AG10803 (cell line): ENCODE measurements at places on chromosomes 7 and 10.

GRCh38 chr7:80413383-80413945, 98.4 kb downstream of the GNAT3 start:
- DNase-seq = no peak

GRCh38 chr7:36967387-36967786, 243.1 kb upstream of the AOAH start:
- DNase-seq = peak; percentile 66

DNA sequence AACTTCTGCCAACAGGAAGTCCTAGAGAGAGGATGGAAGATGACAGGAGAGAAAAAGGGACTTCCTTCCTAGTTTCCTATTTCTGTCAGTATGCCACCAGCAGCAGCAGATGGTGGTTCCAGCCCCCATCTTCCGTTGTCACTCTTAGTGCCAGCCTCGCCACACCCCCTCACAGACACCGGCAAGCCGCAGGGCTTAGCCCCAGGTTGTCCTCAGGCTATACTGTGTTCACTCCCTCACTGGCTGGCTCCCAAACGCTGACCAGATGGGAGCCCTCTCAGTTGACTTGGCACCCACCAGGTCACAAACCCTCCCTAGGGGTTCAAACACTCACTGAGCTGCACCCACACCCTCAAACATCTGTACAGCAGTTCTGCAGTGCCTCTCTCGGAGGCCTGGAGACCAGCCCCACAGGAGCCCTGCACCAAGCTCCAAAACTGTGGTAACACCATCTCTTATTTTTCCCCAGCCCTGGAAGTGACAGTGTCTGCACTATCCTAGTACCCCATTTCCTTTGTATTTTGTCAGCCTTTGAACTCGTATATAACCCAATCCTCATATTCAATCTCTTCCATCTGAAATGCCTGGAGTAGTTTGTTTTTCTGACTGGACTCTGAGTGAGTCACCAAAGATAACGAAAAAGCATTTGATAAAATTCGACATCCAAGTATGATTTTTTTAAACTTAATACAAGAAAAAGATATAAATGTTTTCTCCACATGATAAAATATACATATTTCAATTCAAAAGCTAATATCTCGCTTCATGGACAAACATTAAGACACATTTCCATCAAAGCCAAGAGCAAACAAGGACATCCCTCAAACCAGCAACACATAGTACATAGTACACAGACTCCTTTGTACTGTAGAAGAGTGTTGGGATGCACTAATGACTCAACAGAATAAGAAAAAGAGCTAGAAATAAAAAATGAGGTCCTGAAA, 34.5 kb downstream of the SMURF1 start:
- DNase-seq = peak; percentile 32

DNA sequence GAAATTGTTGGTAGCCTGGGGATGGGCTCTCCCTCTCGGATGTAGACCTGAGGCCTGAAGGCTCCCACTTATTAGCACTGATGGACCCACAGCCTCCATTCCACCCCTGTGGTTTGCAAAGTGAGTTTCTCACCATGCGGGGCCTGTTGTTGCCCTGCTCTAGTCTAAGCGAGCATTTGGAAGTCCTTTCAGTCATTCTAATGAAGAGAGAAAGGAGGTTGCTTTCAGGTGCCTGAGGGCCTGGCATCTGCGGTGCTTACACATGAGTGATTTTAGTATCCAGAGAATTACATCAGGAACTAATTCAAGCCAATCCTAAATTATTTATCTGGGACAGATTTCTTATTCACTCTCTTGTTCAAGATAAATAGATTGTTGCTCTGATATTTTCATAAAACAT, 61.6 kb downstream of the NAMPT start:
- DNase-seq = no peak

- no peak for DNase-seq
Observed at GRCh38 chr10:43024942-43025700, 51.7 kb upstream of the RET start.

- peak; percentile 65 for DNase-seq
Observed at GRCh38 chr7:452226-452751, 67.4 kb downstream of the PDGFA start.

- no peak for DNase-seq
Observed at GRCh38 chr7:98562871-98563495, 54.1 kb upstream of the NPTX2 start.

- no peak for DNase-seq
Observed at GRCh38 chr7:1563981-1564602, 5.7 kb downstream of the PSMG3 start.

- DNase-seq = no peak
Observed at GRCh38 chr7:117719377-117719776, 153.9 kb downstream of the CTTNBP2 start.

DNA sequence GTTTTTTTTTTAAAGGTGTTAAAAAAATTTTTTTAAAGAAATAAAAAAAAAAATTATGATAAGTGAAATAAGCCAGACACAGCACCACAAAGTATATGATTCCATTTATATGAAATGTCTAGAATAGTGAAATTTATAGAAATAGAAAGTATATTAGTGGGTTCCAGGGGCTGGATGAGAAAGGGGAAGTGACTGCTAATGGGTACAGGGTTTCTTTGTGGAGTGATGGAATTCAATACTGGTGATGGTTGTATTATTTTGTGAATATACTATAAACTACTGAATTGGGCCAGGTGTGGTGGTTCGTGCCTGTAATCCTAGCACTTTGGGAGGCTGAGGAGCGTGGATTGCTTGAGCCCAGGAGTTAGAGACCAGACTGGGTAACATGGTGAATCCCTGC, 82.2 kb downstream of the KBTBD2 start:
- no peak for DNase-seq

GRCh38 chr7:14590206-14590605, 312.3 kb downstream of the DGKB start:
- no peak for DNase-seq

DNA sequence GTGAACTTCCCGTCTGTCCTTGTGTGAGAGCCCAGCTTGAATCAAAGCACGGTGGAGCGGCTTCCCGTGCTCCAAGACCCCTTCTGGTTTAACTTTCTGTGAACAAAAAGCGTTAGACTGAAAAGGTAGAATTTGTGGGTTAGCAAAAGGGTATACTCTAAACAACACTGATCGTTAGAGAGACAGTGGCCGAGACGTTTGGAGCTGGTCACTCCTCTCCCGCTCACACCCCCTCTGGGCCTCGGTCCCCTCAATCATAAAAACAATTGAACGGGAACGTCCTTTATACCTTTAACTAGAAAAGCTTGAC, 502 bp downstream of the PRKRIP1 start:
- DNase-seq = no peak

DNA sequence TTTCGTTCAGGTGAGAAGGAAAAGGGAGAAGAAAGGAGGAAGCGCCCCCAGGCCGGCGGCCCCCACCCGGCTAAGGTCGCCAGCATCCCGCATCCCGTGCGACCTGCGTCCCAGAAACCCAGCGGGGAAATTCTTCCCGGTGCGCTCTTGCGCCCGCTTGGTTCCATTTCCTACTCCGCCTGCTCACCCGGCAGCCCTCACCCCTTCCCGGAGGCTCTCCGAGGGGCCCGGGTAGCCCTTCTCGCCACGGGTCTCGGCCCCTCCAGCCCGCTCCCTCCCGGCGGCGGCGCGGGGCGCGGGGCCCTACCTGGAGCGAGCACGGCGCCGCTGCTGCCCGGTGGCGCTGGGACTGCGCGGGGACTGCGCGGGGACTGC, at the start of gene PRKCQ:
PRKCQ (minus strand) TSS at position 373 of the 375 bp plus-strand sequence. CDS start 65,141 bp downstream, outside the sequence.
- DNase-seq = peak; percentile 10

- no peak for DNase-seq
Observed at GRCh38 chr7:41818765-41819398, 116.0 kb upstream of the INHBA start.

DNA sequence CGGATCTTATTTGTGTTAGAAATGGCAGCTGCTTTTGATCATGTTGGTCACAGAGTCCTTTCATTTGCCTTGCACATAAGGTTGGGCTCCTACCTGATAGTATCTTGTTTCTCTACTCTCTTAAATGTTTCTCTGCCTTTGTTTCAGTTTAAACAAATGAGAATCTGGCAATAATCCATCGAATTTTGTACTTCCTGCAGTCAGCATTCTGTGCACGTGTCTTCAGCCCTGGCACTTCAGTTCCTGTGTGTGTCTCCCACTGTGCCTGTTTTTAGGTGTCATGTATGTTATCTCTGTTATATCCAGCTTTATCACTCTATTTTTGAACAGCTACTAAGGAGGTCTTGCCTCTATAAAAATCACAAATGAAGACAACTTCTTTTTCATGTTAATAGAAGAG, 28.4 kb upstream of the PTER start:
- no peak for DNase-seq

DNA sequence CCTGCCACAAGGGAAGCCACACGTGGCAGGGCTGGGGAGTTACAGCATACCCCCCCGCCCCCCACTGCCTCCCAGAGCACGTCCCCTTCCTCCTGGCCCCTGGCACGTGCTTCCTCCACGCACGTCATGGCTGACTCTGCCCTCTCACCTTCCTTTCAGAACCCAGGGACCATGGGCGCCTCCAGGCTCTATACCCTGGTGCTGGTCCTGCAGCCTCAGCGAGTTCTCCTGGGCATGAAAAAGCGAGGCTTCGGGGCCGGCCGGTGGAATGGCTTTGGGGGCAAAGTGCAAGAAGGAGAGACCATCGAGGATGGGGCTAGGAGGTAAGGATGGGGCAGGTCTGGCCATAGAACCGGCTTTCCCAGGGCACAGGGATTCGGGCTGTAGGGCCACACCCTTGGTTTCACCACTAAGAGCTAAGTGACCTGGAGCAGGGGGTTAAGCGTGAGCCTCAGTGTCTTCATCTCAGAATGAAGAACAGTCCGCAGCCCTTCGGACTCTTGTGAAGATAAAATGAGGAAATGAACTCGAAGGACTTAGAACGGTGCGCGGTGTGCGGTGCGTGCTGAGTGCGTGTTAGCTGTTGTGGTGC, 2.5 kb downstream of the NUDT1 start:
- DNase-seq = no peak

- DNase-seq = peak; percentile 67
Observed at GRCh38 chr7:84271543-84271942, 77.0 kb upstream of the SEMA3A start.

GRCh38 chr10:101188942-101189341, 40.3 kb downstream of the LBX1 start:
- no peak for DNase-seq

GRCh38 chr10:85611093-85611740, 755.4 kb downstream of the GRID1 start:
- no peak for DNase-seq

DNA sequence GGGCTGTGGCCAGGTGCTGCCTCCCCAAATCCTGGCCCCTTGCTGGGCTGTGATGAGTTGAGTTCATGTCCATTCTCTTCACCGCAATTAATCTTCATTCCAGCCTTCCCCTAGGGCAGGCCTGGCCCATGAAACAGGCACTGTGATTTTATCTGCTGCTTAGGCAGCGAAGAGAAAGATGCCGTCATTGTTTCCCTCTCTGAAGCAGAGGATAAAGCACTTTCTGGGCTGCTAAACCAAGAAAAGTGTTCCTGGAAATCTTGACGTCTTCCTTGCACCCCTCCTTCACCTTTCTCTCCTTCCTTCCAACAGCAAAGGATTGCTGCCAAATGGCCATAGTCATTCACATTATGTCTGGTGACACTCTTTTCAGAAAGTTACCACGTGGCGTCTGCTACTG, 265.9 kb downstream of the ZEB1 start:
- DNase-seq = no peak

DNA sequence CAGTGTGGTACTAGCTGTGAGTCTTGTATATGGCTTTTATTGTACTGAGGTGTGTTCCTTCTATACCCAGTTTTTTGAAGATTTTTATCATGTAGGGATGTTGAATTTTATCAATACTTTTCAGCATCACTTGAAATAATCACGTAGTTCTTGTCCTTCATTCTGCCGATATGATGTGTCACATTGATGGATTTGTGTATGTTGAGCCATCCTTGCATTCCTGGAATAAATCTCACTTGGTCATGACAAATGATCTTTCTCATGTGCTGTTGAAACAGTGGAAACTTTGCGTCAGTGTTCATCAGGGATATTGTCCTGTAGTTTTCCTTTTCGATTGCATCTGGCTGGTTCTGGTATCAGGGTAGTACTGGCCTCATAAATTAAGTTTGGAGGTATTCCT, 7.1 kb upstream of the PRKAR1B start:
- DNase-seq = no peak

DNA sequence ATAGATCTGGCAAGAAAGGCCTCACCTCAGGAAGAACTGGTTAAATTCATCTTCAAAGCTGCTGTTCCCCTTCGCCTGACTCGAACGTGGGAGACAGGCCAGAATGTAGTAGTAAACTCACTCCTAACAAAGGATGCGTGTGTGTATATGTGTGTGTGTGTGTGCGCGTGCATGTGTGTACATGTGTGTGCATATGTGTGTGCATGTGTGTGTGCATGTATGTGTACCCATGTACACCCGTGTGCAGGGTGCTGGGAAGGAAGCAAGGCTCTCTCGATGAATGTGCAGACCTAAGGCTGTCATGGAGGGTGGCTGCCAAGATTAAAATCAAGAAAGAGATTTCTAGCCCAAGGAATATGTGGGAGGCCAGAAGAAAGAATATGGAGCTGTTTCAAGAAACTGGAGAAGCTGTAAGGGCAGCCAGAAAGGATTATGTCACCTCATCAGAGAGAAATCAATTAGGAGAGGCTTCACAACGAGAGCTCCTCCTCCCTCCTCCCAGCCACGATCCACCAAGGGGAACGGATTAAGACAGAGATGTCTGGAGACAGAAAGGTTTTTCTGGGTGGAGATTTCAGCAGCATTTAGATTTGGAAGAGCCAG, 34.0 kb upstream of the LBX1 start:
- DNase-seq = no peak

DNA sequence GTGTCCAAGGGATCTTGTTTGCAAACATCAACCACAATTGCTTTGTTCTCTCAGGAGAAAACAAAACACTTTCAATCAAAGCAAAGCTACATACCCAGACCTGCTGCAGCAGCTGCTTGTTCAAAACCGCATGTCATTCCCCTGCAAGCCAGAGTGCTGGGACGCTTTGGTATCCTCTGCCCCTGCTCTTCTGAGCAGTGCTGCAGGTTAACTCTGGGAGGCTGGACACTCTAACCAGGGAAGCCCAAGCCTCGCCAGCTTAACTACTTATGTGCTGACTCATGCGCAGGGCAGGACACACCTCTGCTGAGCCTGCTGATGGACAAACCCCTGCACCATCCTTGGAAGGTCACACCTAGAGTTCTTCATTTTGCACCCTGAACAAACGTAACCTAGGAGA, 28.2 kb upstream of the ASAH2 start:
- no peak for DNase-seq

DNA sequence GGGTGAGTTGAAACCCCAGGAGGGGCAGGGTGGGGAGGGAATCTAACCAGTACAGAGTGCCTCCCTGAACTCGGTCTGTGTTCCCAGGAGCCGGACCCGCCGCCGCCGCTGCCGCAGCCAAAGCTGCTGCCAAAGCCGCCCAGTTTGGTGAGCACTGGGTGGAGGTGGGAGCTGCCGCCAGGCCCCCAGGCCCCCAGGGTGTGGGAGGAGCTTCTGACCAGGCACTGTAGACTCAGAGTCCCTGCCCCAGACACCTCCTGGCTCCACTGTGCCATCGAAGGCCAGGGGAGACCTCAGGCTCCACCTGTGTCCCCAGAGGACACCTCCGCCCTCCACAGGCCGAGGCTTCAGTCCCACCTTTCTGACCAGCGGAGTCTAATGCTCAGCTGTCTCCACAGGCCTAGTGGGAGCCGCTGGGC, 20.4 kb upstream of the LIMK1 start:
- no peak for DNase-seq
